ENCODE measurements at places on chromosomes 1 and 21.

- no peak for DNase-seq
These were observed 80.6 kb downstream of the TEX35 start for GRCh38 chr1:178593515-178593914.

- DNase-seq: no peak
These were observed 28.2 kb upstream of the KHDRBS1 start for GRCh38 chr1:31985430-31985829.

- DNase-seq: no peak
These were observed 42.4 kb downstream of the SKI start for GRCh38 chr1:2270260-2271100.

- DNase-seq: peak; percentile 35
These were observed 2.7 kb upstream of the F5 start for GRCh38 chr1:169588785-169589485.

GRCh38 chr1:113963281-113963906 is 15.9 kb upstream of the OLFML3 start:
- no peak for DNase-seq

DNA sequence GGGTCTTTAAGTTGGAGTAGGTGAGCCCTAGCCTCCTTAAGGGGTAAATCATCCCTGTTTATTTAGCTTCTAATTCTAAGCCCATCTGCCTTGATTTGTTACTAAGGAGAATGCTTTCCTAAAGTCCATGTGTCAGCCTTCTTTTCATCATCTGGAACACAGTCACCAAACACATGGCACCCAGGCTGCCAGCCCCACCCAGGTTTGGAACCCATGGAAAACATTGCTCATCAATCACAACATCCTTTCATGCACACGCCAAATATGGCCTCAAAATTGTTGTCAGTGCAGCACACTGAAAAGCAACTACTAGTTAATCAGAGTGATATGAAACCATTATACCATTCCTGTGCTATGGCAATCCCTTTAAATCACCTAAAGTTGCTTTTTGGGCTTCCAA is 386.7 kb upstream of the ESRRG start:
- no peak for DNase-seq

GRCh38 chr1:8599646-8600212 is 217.7 kb downstream of the RERE start:
- no peak for DNase-seq

GRCh38 chr1:226376300-226376699 is 31.6 kb downstream of the PARP1 start:
- DNase-seq: no peak

GRCh38 chr1:212620293-212620692 is 11.7 kb downstream of the ATF3 start:
- no peak for DNase-seq

DNA sequence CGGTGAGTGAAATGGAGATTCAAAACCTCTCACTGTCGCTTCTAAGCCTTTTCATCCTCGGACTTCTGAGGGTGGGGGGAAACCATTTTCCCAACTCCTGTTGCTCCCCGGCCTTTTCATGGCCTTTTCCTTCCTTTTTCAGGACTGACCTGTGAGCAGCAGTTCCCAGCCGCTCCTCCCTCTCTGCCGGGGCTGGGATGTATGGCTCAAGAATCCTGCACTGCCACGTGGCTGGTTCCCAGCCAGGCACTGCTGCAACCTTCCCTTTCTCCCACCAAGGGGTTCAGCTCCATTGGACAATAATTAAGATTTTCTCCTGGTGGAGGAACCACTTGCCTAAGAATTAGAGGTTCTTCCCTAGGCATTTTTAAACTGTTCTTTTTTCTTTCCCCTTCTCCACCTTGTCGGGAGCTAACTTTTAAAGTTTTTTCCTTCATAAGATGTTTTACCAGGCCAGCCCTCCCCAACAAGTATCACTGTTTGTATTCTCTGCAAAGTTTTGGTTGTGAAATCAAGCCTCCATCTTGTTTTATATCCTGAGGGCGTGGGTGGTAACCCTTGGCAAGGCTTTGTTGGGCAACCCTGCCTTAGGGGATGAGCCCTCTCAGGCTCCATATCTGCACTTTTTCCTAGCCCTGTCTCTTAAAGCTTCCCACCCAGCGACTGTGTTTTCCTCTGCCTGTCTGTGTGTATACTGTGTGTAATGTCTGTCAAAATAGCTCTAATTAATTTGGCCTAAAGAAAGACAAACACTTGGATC is 1166.6 kb upstream of the ADGRL2 start:
- no peak for DNase-seq

DNA sequence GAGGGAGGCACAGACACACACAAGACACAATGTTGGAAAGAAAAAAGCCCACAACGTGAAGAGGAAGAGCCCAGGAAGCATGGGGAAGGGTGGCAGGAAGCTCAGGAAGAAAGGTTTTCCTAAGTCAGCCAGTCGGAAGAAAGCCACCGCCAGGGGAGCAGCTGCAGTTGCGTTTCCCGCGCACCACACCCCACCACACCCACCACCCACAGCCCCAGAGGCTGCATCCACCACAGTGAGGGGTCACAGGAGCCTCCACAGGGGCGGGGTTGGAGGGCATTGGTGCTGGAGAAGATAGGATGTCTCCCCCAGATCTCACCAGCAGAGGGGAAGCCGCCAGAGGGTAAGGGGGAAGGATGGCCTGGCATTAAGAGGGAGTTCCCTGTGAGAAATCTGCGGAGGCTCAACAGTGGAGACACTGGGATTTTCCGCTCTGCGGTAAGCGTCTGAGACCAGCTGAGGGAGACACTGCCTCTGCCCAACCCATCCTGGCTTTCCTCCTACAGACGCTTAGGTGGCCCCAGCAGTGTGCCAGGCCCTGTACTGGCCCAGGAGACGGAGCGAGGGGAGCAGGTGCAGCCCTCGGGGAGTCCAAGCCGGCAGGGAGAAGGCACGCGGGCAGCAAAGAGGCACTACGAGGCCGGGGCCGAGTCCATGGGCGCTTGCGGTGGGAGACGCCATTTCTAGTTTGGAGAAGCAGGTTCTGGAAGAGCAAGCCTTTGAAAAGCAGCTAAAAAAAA is 19.8 kb downstream of the PGLYRP3 start:
- no peak for DNase-seq

- no peak for DNase-seq
These were observed 55.9 kb downstream of the PPP2R5A start for GRCh38 chr1:212341090-212341489.

DNA sequence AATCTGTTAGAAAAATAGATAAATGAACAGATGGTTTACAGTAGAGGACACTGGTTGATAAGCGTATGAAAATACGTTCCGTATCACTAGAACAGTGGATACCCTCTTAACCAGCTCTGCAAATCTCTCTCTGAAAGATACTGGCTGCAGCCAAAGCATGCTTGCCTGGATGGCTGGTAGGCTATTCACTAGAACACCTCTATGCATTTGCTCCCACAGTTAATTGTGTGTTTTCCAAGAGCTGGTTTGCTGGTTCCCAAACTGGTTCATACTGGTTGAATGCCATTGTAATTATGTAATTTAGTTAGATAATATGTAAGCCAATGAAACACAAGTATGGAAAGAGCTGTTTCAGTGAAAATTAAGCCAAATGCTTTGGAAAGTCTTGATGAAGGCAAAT is 126.6 kb downstream of the C1orf21 start:
- DNase-seq: no peak

All from activated CD4-positive, alpha-beta T cell treated with anti-CD3 and anti-CD28 coated beads for 4 hours (primary cell).